ENCODE measurements at places on chromosomes 3 and 15. TPM values are rescaled to one million over a fixed set of nuclear protein-coding genes. Genes with fewer than 3 reads are reported as not detected.

Gene SLC24A5
- polyA plus RNA-seq = not detected

Gene SLC28A2
- polyA plus RNA-seq = not detected

Gene CHRNA5
- polyA plus RNA-seq = not detected

Gene NDUFB5
- 59.8 TPM for polyA plus RNA-seq

All from naive B cell (primary cell).